Panc1 (cell line): ENCODE measurements at places on chromosomes 3 and 15. TPM values are rescaled to one million over a fixed set of nuclear protein-coding genes. Genes with fewer than 3 reads are reported as not detected.

The ASB14 gene
- total RNA-seq = not detected

The C3orf85 gene
- total RNA-seq = not detected

The SAXO2 gene
- total RNA-seq = 1.1 TPM

The SPINT1 gene
- total RNA-seq = 32.7 TPM

The METTL6 gene
- total RNA-seq = 16.5 TPM

The TMC3 gene
- total RNA-seq = not detected

The CP gene
- 5.8 TPM for total RNA-seq

The SCN11A gene
- not detected for total RNA-seq

The IL17RD gene
- total RNA-seq = 3.5 TPM

The SYNPR gene
- not detected for total RNA-seq

The GNAT1 gene
- not detected for total RNA-seq

The RHCG gene
- 3.0 TPM for total RNA-seq

The GALNT15 gene
- total RNA-seq = 0.10 TPM

The LMCD1 gene
- 24.8 TPM for total RNA-seq

The EFCC1 gene
- total RNA-seq = 0.15 TPM

The ONECUT1 gene
- 0.18 TPM for total RNA-seq

The SAMD7 gene
- total RNA-seq = not detected

The TRH gene
- not detected for total RNA-seq

The HIGD2B gene
- total RNA-seq = 0.21 TPM

The FOXB1 gene
- 0.64 TPM for total RNA-seq

The POLQ gene
- 11.9 TPM for total RNA-seq

The CCR8 gene
- total RNA-seq = not detected

The SCAP gene
- 49.7 TPM for total RNA-seq

The PATL2 gene
- 0.49 TPM for total RNA-seq

The TUSC7 gene
- not detected for total RNA-seq

The TNNC1 gene
- 5.2 TPM for total RNA-seq

The PRR23C gene
- not detected for total RNA-seq

The SUSD5 gene
- 16.3 TPM for total RNA-seq

The CCDC54 gene
- not detected for total RNA-seq

The OXSR1 gene
- total RNA-seq = 33.2 TPM

The SLC22A13 gene
- total RNA-seq = 0.33 TPM

The NEO1 gene
- total RNA-seq = 7.5 TPM

The HRG gene
- not detected for total RNA-seq

The MELTF gene
- total RNA-seq = 18.7 TPM

The PSTPIP1 gene
- 0.46 TPM for total RNA-seq

The PODXL2 gene
- total RNA-seq = 15.3 TPM

The HTR3E gene
- total RNA-seq = not detected

The NRROS gene
- 8.8 TPM for total RNA-seq

The HCLS1 gene
- 0.85 TPM for total RNA-seq

The TRIM42 gene
- total RNA-seq = not detected

The PFKFB4 gene
- total RNA-seq = 6.0 TPM

The CILP gene
- 0.08 TPM for total RNA-seq

The KNG1 gene
- 0.23 TPM for total RNA-seq

The MB21D2 gene
- total RNA-seq = 7.8 TPM

The CASR gene
- not detected for total RNA-seq

The LTK gene
- not detected for total RNA-seq

The IFT80 gene
- 35.1 TPM for total RNA-seq

The PCYT1A gene
- 96.8 TPM for total RNA-seq

The GABRG3 gene
- total RNA-seq = not detected

The WNT7A gene
- not detected for total RNA-seq

The DNAH12 gene
- 0.21 TPM for total RNA-seq

The KLF15 gene
- total RNA-seq = 0.10 TPM

The TIGIT gene
- not detected for total RNA-seq
